ENCODE measurements at places on chromosomes 6 and 20.

DNA sequence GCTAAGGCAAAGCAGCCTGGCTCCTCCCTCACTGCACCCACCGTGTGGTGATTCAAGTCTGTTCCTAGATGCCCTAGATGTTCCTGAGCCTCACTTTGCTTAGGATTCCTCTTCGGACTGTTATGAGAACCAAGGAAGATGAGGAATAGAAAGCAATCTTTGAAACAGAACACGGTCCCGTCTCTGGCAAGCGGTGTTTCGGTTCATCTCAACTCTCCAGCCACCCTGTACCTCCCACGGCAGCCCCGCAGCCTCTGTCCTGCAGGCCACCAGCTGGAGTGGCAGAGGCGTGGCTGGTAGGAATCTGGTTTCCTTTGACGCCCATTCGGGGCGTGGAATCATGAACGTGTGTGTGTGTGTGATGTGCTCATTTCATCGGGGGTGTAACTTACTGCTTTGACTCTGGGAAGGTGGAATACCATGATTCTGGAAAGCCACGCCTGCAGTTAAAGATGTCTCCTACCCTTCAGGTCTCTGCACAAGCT lies 21.3 kb downstream of the PDE10A start:
- DNase-seq: no peak

DNA sequence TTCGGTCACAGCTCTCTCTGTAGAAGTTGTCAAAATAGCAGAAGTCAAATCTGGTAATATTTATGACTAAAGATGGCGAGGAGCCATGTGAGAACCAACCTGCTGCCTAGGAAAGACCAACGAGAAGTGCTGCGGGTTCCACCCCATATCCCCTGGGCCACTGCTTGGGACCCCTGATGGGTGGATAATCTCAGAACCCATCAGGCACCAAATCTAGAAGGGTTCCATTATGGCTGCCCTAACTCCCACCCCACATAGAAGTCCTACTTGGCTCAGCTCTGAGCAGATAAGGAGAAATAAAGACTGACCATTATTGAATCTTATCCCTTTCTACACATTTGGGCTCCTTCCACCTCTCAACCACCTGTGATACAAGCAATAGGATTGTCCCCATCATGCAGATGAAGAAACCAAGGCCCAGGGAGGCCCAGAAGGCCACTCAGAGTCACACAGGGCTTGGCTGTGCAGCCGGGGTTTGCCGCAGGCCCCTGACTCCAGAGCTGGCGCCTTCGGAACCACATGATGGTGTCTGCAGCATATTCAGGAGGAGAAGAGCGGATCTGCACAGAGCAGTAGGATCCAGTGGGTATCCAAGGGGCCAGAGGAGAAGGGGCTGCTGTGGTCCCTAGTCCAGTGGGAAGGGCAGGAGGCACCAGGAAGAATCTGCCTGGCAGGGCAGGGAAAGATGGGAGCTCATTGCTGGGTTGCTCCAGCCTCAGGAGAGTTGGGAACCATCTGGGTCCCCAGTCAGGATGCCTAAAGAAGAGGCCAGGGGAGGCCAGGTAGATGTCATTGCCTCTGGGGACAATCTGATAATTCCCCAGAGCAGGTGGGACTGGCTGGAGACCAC lies 9.6 kb upstream of the PCMTD2 start:
- DNase-seq: no peak

DNA sequence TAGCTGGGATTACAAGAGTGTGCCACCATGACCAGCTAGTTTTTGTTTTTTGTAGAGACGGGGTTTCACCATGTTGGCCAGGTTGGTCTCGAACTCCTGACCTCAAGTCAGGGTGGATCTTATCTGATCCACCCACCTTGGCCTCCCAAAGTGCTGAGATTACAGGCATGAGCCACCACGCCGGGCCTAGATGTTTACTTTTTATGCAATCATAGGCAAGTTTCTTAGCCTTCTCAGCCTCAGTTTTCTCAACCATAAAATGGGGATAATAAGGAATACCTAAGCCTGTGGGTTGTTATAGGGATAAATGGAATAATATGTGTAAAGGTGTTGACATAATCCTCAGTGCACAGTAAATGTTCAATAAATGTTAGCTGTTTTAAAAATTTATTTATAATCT lies 9.8 kb downstream of the SPATS1 start:
- no peak for DNase-seq

GRCh38 chr6:135141728-135142127 lies 39.4 kb upstream of the MYB start:
- no peak for DNase-seq

DNA sequence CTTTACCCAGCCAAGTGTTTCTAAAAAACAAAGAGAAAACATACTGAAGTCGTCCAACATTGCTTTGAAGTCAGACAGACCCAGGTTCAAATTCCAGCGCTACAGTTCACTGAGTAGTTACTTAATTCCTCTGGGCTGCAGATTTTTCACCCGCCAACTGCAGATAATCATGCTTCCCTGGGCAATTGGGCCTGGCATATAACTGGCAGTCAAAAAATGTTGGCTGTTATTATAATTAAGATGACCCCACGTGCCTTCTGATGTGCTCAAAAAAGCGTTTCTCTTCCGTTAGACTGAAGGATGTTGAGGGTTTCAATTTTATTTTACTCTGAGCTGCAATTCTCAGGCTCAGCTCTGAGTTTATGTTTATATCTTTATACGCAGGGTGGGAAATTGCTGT lies 156.1 kb upstream of the CITED2 start:
- DNase-seq: peak; percentile 10

DNA sequence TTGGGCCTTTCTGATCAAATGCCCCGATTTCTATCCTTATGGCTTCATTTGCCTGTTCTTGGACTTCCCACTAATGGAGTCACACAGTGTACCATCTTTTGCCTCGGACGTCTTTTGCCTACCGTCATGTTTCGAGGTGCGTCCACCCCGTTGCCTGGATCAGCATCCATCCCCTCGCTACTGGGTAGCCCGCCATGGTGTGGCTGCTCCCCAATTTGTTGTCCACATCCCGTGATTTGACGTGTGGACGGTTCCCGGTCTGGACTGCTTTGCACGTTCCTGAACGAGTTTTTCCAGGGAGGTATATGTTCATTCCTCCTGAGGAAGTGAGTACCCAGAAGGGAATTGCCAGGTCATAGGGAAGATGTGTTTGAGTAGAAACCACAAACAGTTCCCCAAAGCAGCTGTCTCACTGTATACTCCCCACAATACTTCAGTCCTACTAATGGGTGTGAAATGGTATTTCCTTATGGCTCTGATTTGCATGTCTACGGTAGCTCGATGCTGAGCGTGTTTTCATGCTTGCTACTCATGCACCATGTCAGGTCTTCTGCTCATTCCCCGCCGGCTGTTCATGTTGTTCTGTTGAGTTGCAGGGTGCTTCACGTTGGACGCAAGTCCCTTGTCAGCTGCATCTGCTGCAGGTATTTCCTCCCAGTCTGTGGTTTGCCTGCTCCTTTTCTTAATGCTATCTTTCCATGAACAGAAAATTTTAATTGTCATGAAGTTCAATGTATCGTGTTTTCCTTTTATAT lies 86.8 kb upstream of the AFDN start:
- no peak for DNase-seq
